ENCODE measurements at places on chromosomes 7 and 10.

- DNase-seq: no peak
These were observed 100.0 kb upstream of the PRR15 start for GRCh38 chr7:29463504-29464158.

GRCh38 chr10:13351340-13351915 is 3.3 kb upstream of the SEPHS1 start:
- peak; percentile 27 for DNase-seq

GRCh38 chr7:114644455-114644854 is 229.8 kb downstream of the FOXP2 start:
- DNase-seq: no peak

GRCh38 chr7:92244808-92245486 is 767 bp downstream of the KRIT1 start:
- DNase-seq: no peak

- no peak for DNase-seq
These were observed 399.5 kb upstream of the ANKRD30A start for GRCh38 chr10:36725581-36726520.

DNA sequence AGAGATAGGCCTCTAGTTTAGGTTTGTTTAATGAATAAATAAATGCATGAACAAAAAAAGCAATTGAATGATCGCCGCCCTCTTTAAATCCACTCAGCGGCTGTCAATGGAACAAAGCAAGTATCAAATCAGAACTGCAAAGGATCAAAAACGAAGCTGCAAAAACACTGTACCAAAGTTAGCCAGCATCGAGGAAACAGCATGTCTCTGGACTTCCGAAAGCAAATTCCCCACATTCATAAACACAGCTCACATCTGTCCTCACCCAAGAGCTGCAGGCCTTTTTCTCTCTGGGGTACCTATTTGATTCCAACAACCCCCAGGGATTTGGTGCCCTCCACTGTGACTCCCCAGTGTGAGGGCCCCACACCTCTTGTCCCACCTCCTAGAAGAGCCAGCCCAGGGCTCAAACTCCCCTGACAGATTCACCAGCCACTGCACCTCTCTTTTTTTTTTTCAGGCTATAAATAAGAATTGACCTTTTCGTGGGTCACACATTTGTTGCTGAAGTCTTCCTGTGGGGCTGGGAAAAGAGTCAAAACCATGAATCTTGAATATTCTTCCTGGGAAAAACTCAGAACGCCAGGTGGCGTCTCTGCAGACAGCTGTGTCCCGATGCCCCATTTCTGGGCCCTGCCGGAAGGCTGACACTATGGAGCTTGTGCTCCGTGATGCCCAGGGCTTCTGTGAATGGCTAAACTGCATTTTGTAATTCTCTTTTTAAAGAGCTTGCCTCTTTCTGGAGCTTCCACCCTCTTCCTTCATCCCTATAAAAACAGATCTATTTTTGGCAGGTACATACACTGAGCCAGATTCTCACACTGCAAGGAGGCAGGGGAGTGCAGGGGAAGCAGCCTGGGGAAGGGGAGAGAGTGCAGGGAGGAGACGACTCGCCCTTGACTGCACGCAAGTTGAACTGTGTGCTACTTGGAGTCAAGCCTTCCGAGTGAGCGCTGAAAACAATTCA is 51.7 kb downstream of the HSPA12A start:
- no peak for DNase-seq

GRCh38 chr7:22287412-22287811 is 69.5 kb downstream of the RAPGEF5 start:
- DNase-seq: no peak

GRCh38 chr10:120573355-120573754 is 116.3 kb downstream of the PLPP4 start:
- DNase-seq: no peak

DNA sequence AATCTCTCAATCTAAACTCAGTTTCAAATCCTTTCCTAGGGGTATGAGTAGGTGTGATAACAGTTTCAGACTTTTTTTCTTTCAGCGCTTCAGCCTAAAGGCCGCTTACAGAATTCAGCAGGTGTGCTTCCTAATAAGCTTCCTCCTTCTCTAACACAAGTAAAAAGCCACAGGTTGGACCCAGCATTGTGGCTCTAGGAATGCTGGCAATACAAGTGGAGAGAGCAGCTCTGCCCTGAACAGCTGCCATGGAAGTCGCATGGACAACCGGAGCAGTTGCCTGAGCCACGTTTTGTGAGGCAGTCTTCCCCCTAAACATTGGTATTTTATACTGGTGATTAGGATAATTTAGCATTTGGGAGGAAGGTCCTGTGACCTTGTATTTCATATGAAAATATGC is 83.5 kb downstream of the ST7 start:
- no peak for DNase-seq

- DNase-seq: no peak
These were observed 53.3 kb downstream of the FHIP2A start for GRCh38 chr10:114874827-114875411.

DNA sequence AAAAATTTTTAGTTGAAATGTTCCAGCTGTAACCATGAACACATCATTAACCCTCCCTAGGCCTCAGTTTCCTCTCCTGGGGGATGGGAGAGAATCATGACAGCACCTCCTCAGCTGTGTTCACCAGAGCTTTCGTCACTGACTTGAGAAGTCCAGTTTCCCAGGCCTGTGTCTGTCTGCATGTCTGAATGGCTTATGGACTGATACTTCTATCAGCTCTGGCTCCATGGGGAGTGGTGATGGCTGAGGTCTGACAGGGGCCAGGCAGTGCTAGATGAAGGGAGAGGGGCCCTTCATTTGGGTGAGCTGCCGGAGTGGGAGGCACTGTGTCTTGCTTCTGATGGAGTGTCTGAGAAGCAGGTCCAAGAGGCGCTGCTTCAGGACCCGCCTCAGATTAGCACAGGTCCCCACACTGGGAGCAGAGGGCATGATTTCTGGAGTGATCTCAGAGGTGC is 192.9 kb downstream of the PTPN20 start:
- DNase-seq: no peak

GRCh38 chr10:116849248-116850057 is at the start of gene ENO4:
TSS of gene ENO4 (plus strand) at chr10:116849499. CDS start at chr10:116849567, 68 bp downstream.
- no peak for DNase-seq

GRCh38 chr7:33981671-33982424 is 76.5 kb downstream of the BMPER start:
- no peak for DNase-seq

- no peak for DNase-seq
These were observed 6.5 kb downstream of the SNX8 start for GRCh38 chr7:2307690-2308107.

GRCh38 chr7:127256041-127256725 is 3.4 kb upstream of the GRM8 start:
- no peak for DNase-seq

DNA sequence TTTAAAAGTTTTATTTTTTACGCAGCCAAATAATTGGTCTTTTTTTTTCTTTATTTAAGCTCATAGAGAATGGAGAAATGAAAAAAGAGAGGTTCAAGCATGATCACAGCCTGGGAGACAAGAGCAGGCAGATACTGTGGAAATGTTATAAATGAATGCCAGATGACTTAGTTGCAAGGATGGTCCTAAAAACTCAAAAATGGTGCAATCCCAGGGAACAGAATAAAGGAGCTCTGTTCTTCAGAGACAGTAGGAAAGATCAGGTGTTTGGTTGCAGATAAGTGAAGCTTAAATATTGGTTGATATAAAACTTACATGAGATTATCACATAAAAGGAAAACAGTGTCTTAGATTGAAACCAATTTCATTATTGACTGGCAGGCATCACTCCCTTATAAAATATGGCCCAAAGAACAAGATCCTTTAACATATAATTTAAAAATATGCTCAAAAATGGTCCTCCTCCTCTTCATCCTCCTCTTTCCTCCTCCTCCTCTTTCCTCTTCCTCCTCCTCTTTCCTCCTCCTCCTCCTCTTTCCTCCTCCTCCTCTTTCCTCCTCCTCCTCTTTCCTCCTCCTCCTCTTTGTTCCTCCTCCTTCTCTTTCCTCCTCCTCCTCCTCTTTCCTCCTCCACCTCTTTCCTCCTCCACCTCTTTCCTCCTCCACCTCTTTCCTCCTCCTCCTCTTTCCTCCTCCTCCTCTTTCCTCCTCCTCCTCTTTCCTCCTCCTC is 18.6 kb downstream of the GNAT3 start:
- no peak for DNase-seq

DNA sequence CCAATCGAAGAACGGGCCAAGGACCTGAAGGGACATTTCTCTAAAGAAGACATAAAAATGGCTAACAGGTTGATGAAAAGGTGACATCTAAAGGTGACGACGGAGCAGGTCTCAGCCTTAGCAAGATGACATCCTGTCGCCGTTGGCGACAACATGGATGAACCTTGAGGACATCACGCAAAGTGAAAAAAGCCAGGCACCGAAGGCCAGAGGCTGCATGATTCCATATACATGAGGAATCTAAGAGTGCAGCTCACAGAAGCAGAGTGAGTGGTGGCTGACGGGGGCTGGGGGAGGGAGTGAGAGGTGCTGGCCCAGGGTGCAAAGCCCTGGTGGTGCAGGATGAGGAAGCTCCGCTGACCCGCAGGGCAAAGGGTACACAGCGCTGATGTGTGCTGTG is 34.1 kb upstream of the NKX6-2 start:
- no peak for DNase-seq

DNA sequence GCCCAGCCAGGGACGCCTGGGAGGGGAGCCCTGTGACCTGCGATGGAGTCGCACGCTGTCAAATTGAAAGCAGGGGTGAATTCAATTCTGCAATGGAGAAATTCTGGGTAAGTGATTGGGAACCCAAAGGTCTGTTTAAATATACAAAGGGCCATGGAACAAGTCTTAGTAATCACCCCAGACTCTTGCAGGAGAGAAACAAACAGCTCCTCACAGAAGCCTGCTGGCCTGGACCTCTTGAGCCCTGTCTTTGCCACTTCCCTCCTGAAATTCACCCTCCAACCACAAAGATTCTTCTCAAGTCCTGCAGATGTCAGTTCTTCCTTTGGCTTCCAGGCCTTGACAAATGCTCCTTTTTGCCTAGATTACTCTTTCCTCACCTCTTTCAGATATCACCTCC is 97.3 kb downstream of the GLI3 start:
- DNase-seq: no peak

- no peak for DNase-seq
These were observed 165.2 kb downstream of the GNAT3 start for GRCh38 chr7:80346704-80347103.

GRCh38 chr7:155610633-155611193 is 33.7 kb upstream of the RBM33 start:
- no peak for DNase-seq

- DNase-seq: no peak
These were observed 70.0 kb upstream of the FAM13C start for GRCh38 chr10:59432207-59432900.

DNA sequence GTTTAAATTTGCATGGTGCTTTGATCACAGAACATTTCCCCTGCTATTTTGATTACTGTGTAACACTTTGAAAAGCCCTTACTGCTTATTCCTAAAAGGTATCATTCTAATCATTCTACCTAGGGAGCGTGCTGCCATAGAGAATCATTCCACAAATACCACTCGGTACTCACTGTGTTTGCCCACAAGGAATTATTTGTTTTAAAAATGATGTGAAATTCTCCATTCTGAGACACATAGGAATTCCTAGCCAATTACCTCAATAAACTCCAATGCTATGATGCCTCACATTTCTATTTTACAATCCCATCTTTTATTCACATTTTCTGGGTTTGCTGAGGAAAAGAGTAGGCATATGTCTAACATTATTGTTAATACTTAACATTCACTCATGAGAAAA is 16.2 kb upstream of the TES start:
- no peak for DNase-seq

DNA sequence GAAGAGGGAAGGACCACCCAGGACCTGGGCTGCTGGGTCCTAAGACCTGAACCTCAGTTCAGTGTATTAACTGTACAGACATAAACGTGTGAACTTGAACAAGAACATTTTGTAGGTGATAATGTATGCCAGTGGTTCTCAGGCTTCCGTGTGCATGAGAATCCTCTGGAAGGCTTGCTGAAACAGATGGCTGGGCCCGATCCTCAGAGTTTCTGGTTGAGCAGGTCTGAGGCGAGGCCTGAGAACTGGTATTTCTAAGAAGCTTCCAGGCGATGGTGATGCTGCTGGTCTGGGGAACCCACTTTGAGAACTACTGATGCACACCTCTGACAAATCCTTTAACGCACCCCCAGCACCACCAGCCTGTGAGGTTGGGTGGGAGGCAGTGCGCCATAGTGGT is 70.4 kb downstream of the CDH23 start:
- DNase-seq: no peak

DNA sequence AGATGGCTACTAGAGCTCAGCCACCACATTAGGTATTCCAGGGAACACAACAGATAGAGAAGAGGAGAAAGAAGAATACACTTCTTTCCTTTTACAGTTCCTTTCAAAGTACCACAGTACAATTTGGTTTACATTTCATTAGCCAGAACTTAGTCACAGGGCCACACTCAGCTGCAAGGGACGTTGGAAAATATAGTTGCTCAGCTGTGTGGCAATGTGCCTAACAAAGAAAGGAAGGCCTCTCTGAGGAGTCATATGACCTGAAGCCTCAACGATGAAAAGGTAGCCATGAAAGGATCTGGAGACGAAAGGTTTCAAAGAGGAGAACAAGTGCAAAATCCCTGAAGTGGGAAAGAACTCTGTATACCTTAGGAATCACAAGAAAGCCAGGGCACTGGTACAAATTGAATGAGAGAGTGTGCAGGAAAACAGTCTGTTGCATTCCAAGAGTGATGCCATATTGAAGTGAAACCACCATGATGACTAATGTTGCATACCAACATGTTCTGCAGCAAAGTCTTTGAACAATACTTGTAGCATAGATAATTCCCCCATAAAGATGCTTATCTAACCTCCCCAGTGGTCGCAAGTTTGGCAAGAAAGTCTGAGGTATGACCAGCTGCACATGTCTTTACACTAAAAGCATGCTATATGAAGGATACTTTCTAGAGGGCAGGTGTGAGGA is 278.9 kb downstream of the HPSE2 start:
- no peak for DNase-seq

GRCh38 chr7:1777122-1777521 is 107.0 kb downstream of the ELFN1 start:
- DNase-seq: no peak

DNA sequence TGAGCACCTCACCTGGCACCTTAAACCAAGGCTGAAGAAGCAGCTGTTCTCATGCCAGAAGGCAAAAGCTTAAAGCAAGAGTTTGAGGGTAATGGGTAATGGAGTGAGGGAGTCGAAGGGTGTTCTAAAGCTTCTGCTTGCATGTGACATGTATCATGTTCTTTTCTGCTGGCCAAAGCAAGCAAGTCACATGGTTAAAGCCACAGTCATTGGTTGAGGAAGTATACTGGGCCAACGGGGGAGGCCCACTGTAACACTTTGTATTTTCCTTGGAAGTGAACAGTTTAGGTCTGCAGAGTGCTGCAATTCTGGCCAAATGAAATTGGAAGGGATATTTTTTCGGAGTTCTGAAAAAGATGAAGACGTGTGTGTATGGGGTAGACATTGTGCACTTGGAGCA is 75.7 kb downstream of the REEP3 start:
- no peak for DNase-seq

GRCh38 chr7:154744256-154744860 is 258.6 kb downstream of the PAXIP1 start:
- DNase-seq: no peak

DNA sequence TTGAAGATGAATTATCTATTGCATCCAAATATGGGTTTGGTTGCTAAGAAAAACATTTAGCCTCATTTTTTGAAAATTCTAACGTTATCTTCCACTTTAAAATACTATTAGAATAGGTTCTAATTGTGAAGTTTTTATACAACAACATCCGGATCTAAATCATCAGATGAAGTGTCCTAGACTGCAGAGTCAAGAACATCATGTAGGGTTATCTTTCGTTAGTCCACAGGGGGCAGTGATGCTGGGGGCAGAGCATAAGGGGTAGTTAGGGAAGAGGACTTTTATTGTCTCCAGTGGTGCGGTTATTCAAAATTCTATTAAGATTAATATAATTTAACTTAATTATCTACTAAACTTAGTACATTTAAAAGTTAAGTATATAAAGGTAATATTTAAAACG is 990.6 kb upstream of the PHF14 start:
- DNase-seq: no peak

All from activated T-helper 2 cell treated with anti-CD3 and anti-CD28 coated beads, Interferon-gamma antibody, Interleukin-2, Interleukin-4, amounts not matched to agents 10 μg/mL and 5 μg/mL and 100 μg/mL, durations not matched to agents 14 hours and 24 hours and 36 hours (primary cell).